T-helper 2 cell (primary cell): ENCODE measurements at places on chromosomes 7 and 10.

DNA sequence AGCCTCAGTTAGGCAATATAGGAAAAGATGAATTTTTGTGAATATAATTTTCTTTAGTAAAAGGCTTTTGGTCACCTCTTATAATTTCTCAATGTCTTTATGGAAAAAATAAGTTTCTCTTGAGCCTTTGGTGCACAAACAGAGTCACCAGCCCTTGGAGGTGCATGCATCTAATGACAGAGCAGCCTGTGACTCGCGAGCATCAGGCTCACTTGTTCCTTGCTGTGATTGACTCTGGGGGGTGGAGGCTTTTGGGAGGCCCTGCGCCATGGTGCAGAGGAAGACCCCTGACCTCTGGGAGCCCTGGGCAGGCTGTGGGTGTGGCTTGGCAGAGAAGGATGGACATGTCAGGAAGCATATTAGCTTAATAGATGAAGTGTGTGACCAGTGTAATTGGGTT lies 60.2 kb downstream of the FIGNL1 start:
- DNase-seq = no peak

- DNase-seq = no peak
Observed at GRCh38 chr10:110813743-110814472, 57.8 kb upstream of the PDCD4 start.

GRCh38 chr7:19554581-19554980 lies 154.3 kb downstream of the POLR1F start:
- no peak for DNase-seq

- DNase-seq = no peak
Observed at GRCh38 chr7:106050002-106050745, 61.9 kb downstream of the SYPL1 start.

GRCh38 chr10:51937308-51938140 lies 238.1 kb upstream of the CSTF2T start:
- no peak for DNase-seq

DNA sequence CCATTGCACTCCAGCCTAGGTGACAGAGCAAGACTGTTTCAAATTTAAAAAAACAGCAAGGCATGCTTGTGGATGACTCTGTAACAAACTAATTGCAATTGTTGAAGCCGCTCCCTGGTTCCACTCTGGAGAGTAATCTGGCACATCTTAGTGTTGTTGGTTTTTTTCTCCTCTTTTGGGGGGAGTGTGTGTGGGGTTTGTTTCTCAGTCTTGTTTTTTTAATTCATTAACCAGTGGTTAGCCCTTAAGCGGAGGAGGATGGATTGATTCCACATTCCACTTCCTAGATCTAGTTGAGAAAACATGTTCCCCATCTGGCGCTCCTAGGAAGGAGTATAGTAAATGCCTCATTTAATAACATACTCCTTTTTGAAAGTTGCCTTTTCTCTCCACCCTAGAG lies 8.6 kb upstream of the ZNF713 start:
- no peak for DNase-seq

GRCh38 chr10:79405221-79405994 lies 40.0 kb downstream of the ZCCHC24 start:
- DNase-seq = no peak

DNA sequence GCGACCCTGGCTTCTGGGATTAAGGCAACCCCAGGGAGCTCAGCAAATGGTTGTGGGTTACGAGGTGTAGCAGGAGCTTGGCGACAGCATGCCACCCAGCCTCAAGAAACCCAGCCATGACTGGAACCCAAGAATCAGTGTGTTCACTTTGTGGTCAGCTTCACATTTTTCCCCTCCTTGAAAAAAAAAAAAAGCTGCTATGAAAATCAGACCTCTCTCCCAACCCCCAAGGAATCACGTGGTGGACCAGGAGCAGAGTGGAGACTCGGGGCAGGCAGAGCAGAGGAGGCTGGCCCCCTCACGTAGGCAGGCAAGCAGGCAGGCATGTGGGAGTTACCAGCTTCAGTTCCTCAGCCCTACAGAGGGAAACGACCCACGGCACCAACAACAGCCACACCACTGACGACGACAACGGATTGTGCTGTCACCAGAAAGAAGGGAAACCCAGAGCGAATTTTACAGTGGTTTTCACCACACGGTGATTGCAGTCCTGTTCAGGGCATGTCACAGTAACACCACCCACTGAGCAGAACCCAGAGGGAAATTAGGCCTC lies 203.4 kb downstream of the SLC25A13 start:
- no peak for DNase-seq

GRCh38 chr7:101250324-101250723 lies 5.4 kb upstream of the FIS1 start:
- no peak for DNase-seq

DNA sequence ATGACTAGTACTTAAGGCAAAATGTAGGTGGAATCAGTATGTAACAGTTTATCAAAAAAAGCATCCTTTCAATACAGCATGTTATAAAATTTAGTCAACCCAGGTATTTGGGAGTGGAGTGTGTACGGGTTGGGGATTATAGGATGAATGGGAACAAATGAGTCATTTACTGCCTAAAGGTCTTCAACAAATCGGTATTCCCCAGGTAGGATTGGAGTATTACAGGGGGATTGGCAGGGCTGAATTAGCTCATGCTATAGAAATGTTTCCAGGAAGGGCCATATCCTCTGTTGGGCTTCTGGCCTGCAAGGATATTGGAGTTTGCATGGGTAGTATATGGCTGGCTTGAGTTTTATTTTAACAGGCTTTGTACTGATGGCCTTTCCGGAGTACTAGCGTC lies 723.7 kb downstream of the SORCS1 start:
- no peak for DNase-seq

DNA sequence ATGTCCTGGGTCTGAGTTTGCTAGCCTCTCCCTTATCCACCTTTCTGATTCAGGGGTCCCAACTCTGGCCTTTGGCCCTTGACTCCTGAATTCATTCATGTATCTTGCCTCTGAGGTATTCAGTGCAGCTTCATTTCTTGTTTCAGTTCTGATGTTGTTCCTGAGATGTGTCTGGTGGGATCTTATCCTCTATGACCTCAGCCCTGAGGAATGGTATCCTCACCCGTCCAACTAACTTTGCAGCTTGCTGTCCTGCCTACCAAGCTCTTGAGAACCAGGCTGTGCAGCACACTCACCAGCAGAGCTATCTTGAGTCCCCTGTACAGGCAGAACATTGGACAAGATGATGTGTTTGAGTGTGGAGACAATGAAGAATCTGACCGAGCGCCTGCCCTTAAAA lies 13.8 kb downstream of the SUFU start:
- DNase-seq = no peak

GRCh38 chr10:71972746-71973695 lies 8.8 kb downstream of the CHST3 start:
- DNase-seq = no peak

DNA sequence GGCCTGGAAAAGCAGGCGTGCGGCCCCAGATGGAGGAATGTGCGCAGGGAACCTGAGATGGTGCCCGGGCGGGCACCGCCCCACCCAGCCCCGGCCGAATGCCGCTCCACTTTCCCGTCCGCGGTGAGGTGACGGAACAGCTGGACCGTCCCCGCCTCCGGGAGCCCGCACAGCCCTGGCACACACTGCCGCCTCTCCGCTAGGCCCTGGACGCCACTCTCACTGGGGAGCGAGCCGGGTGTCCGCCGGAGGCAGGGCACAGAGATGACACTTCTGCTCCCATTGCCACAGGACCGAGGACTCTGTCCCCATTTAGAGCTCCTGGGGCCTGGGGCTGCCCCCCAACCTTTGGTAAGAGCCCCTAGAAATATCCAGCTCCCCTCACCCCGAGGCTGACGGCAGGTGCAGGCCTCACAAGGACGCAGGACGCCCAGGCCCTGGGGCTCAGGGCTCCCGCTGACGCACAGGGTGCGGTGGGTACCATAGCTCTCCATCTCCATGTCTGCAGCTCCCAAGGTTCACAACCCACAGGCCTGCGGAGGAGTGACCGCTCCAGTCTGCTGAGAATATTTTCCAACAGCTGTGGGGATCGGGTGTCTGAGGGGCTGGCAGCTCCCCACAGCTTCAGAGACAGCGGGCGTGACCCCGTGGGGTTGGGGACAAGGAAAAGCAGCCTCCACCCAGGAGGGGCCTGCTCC lies 52.2 kb upstream of the PDGFA start:
- no peak for DNase-seq

GRCh38 chr7:29405891-29406290 lies 157.7 kb upstream of the PRR15 start:
- no peak for DNase-seq
